AG08395 (cell line): ENCODE measurements at places on chromosomes 7 and 10.
A peak's percentile ranks its signal among the peaks of the same experiment; 100 is the strongest.

- DNase-seq, result no peak
Observed at GRCh38 chr7:27145165-27145913, 1.9 kb upstream of the HOXA5 start.

- no peak for DNase-seq
Observed at GRCh38 chr7:65475040-65475726, 101.5 kb downstream of the ZNF92 start.

- DNase-seq, result no peak
Observed at GRCh38 chr7:44367475-44368043, 42.2 kb upstream of the CAMK2B start.

- no peak for DNase-seq
Observed at GRCh38 chr10:76298329-76298728, 866.9 kb downstream of the LRMDA start.

- no peak for DNase-seq
Observed at GRCh38 chr10:99665304-99665703, 6.0 kb downstream of the ENTPD7 start.

GRCh38 chr10:51255381-51255780 is 181.1 kb downstream of the PRKG1 start:
- no peak for DNase-seq

DNA sequence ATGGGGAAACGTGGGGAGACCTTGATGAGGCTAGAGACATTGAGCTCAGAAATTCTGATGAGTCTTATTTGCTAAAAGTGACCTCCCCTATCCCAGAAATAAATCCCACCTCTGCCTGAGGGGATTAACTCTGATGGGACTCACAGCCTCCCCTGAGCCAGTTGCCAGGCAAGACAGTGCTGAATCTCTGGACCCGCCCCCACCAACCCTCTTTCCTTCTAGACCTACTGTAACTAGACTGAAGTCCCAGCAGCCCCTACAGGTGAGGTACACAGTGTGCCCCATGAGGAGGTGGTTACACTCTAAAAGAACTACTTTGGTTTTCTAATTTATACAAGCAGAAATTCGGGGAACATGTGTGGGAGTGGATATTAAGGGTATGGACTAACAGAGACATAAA is 42.9 kb downstream of the PTPRE start:
- DNase-seq, result no peak

- peak; percentile 27 for DNase-seq
Observed at GRCh38 chr10:113648478-113648877, 15.4 kb downstream of the NRAP start.

GRCh38 chr7:116683786-116684185 is 11.8 kb downstream of the MET start:
- DNase-seq, result no peak

GRCh38 chr7:157431951-157432540 is 95.2 kb downstream of the DNAJB6 start:
- DNase-seq, result no peak

GRCh38 chr10:130232166-130233034 is 96.2 kb downstream of the GLRX3 start:
- no peak for DNase-seq

DNA sequence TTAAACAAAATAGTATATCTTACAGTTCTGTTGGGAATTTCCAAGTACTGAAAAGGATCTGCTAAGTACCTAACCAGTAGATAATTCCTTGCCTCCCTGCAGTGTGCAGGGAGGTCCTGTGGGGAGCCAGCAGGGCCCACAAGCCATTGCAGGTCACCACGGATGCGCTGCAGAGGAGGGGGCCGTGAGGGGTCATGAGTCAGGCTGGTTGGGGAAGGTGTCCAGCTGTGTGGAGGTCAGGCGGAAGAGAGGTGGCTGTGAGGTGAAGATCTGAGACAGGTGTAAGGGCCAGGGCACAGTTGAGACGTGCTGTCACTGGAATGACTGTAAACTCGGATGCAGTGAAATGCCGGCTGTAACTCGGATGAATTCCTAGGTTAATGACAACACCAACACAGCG is 80.6 kb downstream of the TRRAP start:
- no peak for DNase-seq

DNA sequence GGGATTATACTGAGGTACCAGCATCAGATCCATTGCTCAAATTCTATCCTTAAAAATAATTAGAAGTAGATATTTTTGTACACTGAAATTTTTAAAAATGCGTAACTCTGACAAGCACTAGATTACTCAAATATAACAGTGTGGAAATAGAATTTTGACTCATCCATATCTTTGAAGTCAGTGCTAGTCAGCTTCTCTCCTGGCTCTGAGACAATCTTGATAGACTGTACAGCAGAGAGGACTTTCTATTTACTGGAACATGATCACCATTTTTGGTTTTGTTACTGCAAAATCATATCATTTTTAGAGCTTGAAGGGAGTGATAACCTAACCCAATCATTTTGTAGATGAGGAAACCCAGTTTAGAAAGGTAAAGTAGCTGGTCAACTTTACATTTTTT is 195.0 kb downstream of the MTERF1 start:
- DNase-seq, result peak; percentile 31

- DNase-seq, result no peak
Observed at GRCh38 chr7:65216469-65216868, 157.2 kb upstream of the ZNF92 start.

DNA sequence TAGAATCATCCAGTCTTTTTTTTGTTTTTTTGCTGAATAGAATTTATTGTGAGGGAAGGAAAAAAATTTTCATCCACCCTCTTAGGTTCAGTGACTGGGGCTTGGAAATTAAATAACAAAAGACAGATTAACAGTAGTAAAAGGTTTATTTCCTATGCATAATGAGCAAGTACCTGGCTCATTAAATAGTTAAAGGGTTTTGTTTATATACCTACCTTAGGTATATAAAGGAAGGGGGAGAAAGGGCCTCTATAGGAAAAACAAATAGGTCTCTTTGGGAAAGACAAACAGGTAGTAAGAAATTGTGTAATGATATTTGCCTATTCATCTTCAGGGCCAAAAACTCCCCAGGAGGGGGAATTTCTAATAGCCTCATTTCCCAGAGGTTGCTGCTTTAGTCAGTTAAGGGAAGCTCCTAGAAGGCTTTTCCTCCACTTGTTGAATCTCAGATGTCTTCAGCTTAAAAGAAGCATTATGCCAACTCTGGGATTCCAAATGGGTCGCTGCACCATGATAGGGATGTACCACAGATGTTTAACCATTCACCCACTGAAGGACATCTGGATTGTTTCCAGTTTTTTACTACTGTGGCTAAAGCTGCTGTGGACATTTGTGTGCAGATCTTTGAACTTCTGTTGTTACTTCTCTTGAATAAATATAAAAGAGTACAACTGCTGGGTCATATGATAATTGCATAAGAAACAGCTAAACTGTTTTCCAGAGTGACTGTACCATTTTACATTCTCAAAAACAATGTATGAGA is 11.3 kb downstream of the ACADSB start:
- DNase-seq, result no peak

DNA sequence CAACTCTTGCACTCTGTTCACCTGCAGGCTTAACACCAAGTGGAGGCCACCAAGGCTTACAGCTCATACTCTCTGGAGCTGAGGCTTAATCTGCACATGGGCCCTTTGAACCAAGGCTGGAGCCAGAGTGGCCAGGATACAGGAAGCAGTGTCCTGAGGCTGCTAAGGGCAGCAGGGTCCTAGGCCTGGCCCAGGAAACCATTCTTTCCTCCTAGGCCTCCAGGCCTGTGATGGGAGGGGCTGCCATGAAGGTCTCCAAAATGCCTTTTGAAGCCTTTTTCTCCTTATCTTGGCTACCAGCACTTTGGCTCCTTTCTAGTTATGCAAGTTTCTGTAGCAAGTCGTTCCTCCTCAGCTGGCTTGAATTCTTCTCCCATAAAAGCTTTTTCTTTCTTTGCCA is 68.0 kb upstream of the GNAI1 start:
- DNase-seq, result no peak

DNA sequence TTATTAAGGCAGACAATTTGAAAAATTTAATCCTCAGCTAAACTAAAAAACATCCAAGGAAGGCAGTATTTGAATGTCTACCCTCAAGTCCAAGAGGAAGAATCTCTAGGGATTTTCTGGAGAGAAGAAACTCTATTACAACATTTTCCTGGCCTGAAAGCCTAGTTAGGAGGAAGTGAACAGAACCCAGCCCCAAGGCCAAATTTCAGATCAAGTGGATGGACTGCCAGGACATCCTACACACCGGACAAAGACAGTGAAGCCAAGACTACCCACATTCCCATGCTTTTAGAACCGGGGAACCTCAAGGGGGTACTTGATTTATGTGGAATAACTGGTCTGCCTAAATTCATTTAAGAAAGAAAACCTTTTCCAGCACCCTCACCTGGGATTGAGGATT is 108.9 kb upstream of the MEOX2 start:
- DNase-seq, result no peak
